Effector CD4-positive, alpha-beta T cell (primary cell): ENCODE measurements at places on chromosomes 13 and 19.

GRCh38 chr19:13597640-13598039 lies 91.4 kb upstream of the CACNA1A start:
- DNase-seq: peak; percentile 24

GRCh38 chr19:53576941-53577653 lies 39.2 kb downstream of the ZNF331 start:
- DNase-seq: no peak

DNA sequence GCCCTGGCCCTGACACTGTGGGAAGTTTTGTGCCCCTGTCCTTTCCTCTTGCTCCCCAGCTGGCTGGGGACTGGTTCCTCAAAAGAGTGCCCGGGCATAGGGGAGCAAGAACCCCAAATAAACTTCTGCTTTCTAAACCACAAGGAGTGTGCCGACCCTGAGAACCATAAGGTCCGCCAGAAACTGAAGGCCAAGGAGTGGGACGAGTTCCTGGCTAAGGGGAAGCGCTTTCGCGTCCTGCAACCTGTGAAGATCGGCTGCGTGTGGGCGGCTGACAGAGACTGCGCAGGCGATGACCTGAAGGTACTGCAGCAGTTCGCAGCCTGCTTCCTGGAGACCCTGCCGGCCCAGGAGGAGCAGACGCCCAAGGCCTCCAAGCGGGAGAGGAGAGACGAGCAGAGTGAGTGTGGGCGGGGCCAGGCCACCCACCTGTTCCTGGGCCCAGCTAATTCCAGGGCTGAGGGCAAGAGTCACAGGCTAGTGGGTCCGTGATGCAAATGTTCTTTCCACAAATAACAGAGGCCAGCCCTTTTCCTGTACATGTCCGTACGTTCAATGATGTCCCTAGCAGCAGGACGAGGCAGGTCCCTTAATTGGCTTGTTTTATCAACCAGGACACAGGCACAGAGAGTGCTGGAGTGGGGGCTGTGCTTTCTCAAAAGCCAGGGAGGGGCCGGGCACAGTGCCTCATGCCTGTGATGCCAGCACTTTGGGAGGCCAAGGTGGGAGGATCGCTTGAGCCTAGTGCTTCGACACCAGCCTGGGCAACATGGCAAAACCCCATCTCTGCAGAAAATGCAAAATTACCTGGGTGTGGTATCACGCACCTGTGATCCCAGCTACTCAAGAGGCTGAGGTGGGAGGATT lies 25.6 kb downstream of the UBXN6 start:
- no peak for DNase-seq

DNA sequence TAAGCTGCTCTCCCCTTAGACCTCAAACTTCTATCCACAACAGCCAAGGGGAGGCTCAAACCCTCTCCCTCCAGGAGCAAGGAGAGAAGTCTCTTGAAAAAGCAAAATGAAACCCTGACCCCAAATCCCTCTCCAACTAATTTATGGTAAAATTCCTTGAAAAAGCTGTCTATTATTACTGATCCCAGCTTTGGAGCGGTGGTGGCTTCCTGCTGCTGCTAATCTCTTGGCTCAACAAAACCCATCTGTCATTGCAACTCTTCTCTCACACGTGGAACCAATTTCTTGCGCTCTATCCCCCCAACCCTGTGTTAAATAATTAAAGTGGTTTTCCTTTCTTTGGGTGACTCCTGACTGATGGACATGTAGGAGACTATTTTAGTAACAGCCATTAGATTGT lies 64.1 kb upstream of the OXGR1 start:
- no peak for DNase-seq

DNA sequence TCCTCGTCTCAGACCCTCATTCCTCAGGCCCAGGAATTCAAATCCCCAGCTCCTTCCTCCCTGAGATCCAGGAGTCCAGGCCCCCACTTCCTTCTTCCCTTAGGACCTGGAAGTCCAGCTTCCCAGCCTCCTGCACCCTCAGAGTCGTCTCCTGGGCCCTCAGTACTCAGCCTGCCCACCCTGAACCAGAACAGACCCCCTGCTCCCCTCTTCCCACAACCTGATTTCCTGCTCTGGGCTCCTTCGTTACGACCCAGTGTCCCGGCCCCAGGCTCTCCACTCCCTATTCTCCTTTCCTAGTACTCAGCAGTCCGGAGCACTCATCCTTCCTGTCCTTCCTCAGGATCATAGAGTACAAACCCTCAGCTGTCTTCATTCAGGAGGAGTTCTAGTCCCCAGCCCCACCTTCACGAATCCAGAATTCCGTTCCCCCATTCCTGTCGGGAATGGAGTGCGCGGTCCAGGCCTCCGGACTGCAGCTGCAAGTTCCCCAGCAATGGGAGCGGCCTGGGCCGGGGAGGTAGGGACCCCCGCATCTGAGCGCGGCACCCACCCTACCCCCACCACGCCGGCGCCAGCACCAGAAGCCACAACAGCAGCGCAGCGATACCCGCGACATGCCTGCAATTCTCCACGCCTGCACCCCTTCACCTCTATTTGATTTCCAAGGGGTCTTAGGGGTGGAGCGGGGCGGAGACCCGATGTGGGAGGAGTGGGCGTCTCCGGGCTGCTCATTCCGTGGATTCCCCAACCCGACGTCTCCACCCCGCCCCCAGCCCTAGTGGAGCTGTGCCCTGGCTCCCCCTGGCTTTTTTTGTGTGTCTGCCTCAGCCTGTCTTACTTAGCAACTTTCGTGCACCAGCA lies 12.7 kb downstream of the EGLN2 start:
- DNase-seq: no peak

DNA sequence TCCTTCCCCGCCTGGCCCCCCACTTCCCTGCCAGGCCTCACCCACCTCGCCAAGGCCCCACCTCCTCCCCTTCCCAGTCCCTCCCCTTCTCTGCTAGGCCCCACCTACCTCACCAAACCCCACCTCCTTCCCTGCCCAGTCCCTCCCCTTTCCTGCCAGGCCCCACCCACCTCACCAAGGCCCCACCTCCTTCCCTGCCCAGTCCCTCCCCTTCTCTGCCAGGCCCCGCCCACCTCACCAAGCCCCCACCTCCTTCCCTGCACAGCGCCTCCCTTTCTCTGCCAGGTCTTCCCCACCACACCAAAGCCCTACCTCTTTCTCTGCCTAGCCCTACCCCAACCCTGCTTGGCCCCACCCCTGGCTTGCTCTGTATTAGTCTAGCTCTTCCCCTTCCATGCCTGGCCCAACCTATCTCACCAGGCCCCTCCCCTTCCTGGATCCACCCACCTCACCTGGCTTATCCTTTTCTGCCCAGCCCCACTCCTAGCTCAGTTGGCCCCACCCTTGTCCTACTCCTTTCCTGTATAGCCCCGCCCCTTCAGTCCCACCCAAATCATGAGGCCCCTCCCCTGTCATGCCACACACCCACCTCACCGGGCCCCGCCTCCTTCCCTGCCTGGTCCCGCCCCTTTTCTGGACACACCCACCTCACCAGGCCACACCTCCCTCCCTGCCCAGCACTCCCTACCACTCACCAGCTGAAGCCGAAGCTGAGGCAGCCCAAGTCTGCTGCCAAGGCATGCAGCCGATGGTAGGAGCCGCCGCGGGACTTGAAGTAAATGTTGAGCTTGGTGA lies 16.2 kb downstream of the CERS1 start:
- no peak for DNase-seq

DNA sequence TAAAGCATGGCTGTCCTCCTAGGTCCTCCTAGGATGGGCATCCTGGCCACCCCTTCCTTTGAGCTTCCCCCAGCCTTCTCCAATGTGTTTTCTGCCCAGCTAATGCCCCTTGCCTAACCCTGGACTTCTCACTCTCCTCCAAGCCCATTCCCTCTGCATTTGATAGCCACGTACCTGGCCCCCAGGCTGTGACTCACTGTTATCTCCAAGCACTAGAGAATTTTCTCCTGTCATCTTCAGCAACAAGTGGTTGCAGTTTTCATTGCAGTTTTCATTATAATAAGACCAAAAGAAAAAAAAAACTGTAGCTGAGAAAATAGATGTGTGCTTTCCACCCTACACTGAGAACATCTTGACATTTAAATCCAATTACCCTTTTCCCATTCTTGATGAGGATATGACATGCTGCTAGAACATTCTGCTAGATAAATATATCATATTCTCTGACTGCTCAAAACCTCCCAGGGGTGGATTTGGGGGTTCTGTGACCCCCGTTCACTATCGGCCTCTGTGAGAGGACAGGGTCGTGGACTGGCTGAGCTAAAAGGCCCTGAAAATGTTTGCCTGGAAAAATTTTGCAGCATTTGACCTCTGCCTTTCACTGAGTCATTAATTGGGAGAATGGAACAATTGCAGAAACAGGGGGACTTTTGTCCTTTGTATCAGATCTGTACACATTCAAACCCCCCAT lies 58.8 kb upstream of the KCTD15 start:
- DNase-seq: no peak

DNA sequence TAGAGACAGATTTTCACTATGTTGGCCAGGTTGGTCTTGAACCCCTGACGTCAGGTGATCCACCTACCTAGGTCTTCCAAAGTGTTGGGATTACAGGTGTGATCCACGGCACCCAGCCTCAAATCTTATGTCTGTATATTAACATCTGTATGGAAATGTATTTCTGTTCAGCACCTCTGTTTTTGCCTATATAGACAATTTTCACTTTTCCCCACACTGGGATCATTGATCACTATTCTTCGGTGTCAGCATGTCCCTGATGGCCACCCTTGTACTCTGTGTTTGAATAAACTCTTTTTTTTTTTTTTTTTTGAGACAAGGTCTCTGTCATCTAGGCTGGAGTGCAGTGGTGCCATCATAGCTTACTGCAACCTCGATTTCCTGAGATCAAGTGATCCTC lies 3.2 kb upstream of the ZNF627 start:
- DNase-seq: no peak

- DNase-seq: no peak
These were observed 21.5 kb downstream of the CPT1C start for GRCh38 chr19:49712397-49712859.

GRCh38 chr19:30656520-30657100 lies 284.4 kb downstream of the ZNF536 start:
- DNase-seq: no peak

- DNase-seq: no peak
These were observed 13.0 kb downstream of the FFAR2 start for GRCh38 chr19:35461060-35461459.

DNA sequence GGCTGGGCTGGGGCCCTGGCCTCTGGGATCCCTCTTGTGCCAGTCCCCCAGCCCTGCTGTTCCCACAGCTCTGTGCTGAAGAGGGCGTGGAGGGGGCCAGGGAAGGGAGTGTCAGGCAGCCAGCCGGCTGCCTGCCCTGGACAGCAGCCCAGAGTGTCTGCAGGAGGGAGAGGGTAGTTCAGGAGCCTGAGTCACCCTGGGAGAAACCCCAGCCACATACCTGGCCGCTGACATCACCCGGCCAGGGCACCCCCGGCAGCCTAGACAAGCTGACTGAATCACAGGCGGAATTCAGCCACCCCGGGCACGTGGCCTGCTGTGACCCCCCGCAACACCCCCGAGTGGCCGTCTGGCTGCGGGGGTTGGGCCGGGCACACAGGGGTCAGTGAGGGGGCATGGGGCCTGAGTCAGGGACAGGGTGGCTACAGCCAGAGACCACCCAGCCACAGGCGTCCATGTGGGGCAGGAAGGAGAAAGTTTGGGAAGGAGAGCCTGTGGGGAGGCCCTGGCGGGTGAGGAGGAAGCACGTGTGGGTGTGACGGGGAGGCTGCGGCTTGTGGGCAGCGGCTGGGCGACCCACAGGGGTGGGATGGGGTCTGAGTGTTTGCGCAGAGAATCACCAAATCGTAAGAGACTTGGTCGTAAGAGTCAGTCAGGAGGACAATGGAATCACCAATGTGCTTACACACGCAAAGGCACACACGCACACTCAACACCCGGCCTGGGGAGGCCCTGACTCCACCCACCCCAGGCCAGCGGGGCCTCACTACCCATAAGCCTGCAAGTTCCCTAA lies 11.9 kb upstream of the FOSB start:
- peak; percentile 63 for DNase-seq
